ENCODE measurements at places on chromosomes 3 and 15.
A peak's percentile ranks its signal among the peaks of the same experiment; 100 is the strongest.

- ATAC-seq: no peak
Observed at GRCh38 chr3:56789076-56789475, 12.7 kb downstream of the ARHGEF3 start.

GRCh38 chr15:29312387-29312786 lies 42.8 kb upstream of the NSMCE3 start:
- no peak for ATAC-seq

GRCh38 chr15:63514531-63514943 lies 10.1 kb downstream of the USP3 start:
- ATAC-seq: no peak

DNA sequence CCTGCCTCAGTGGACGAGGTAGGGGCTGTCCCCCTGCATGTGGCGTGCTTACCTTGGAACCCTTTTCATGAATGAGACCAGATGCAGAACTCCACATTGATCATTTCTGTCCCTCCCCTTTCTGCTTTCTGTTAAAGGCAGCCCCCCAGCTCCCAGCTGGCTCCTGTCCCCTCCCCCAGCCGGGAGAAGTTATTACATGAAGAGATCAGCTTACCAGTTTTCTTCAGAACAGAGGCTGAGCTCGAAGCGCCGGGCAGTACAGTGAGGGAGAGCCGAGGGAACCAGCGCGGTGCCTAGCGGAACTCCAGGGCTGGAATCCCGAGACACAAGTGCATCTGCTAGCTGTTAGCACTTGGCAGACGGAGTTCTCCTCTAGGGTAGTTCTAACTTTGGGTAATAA lies 263.3 kb upstream of the NR2E3 start:
- ATAC-seq: peak; percentile 70

- no peak for ATAC-seq
Observed at GRCh38 chr3:184619787-184620430, 58.3 kb downstream of the EPHB3 start.

GRCh38 chr3:139564294-139564861 lies 24.8 kb upstream of the RBP1 start:
- ATAC-seq: peak; percentile 27

DNA sequence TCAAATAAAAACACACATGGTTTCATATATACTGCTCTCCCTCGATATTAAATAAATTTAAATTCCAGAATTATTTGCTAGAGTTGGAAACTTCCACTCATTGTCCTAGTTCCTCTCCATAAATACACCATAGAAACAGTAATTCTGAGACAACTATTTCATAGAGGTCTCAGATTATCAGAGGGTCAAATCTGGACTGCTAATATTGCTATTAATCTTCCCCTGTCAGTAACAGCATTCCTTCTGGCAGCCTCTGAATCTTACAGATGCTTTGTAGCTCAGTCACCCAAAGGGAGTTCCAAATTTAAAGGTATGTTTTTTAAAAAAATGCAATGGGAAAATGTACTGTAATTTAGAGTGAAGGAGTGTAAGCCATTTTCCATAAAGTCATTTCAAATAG lies 428.8 kb downstream of the PYDC2 start:
- ATAC-seq: no peak

DNA sequence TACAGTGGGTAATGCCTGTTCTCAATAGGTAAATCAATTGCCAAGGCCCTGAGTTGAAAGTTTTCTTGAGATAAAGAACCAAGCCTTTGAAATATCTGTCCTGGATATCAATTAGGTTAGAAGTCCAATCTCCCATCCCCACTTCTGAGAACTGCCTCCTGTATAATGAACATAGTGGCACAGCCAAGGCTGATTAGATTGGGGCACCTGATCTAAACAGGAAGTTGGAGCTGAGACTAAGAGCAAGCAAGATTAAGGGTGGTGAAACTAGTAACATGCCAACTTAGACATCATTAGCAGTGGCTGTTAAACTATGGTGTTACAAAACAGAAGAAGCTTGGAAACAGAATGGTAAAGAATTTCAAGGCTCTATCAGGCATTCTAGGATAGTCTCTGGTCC lies 137.7 kb upstream of the TMEM108 start:
- ATAC-seq: no peak

DNA sequence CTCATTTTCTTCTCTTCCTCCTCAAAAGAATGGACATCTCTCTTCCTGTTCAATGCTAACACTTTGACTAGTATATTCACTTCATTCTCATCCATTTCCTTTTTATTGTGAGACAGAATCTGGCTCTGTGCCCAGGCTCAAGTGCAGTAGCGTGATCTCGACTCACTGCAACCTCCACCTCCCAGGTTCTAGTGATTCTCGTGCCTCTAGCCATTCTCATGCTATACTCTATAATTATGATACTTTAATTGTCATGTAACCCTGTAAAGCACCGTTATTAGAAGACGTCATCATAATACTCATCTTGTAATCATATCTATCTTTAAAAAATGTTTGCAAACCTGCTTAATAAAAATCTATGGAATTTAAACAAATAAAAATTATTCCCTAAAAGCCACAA lies 107.0 kb downstream of the SHOX2 start:
- no peak for ATAC-seq

GRCh38 chr15:76987896-76988860 lies 6.7 kb upstream of the PSTPIP1 start:
- no peak for ATAC-seq

GRCh38 chr15:81029414-81030300 lies 28.9 kb downstream of the TLNRD1 start:
- no peak for ATAC-seq

DNA sequence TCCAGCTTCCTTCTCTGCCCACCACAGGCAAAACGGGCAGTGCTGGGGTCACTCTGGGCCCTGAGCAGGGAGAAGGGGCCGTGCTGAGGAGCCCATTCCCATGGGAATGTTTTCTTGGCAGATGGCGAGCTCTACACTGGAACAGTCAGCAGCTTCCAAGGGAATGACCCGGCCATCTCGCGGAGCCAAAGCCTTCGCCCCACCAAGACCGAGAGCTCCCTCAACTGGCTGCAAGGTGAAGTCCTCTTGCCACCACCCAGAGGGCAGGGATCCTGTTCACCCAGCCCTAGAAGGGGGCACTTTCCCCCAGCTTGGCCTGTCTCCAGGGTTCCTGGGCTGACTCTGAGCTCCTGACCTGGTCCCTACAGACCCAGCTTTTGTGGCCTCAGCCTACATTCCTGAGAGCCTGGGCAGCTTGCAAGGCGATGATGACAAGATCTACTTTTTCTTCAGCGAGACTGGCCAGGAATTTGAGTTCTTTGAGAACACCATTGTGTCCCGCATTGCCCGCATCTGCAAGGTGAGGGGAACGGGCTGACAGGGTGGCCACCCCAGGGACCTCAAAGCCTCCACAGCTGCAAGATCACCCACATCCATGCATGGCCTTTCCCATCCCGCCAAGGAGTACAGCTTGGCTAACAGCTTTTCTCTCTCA lies 12.4 kb downstream of the CIB1 start:
- ATAC-seq: peak; percentile 92

GRCh38 chr3:52026041-52026440 lies 30.3 kb downstream of the DUSP7 start:
- no peak for ATAC-seq

- ATAC-seq: peak; percentile 68
Observed at GRCh38 chr3:71022551-71023335, 560.8 kb downstream of the FOXP1 start.

DNA sequence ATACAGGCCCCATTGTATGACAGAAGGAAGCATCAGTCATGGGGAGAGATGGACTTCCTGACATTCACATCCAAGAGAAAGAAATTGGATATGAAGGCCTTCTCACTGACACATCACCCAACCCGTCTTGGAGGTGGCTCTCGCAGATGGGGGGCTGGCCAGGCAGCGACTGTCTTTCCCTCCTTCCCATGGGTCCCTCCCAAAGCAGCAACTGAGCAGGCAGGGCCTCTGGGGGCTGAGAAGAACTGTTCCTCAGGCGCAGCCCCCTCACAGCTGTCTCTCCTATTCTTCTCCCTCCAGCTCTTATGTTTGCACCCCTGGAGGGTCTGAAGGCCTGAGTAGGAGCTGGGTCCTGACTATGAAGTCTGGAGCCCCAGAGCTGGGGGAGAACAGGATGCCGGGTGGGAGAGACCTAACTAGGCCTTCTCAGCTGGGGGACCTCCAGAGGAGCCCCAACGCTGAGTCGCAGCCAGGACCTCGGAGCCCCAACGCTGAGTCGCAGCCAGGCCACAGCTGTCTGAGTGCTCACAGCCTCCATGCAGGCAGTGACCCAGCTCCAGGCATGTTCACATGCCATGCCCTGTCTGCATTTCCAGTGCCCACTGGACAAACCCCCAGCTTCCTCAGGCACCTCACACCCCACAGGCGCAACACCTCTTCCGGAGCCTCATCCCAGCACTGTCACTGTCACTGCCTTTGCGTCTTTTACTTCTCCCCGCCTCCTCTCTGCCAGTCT lies 29.6 kb downstream of the UMPS start:
- peak; percentile 3 for ATAC-seq

GRCh38 chr15:57335719-57336118 lies 40.6 kb upstream of the CGNL1 start:
- no peak for ATAC-seq

- no peak for ATAC-seq
Observed at GRCh38 chr3:42314411-42314810, 48.4 kb upstream of the CCK start.

GRCh38 chr3:154759966-154760365 lies 320.2 kb upstream of the MME start:
- no peak for ATAC-seq

DNA sequence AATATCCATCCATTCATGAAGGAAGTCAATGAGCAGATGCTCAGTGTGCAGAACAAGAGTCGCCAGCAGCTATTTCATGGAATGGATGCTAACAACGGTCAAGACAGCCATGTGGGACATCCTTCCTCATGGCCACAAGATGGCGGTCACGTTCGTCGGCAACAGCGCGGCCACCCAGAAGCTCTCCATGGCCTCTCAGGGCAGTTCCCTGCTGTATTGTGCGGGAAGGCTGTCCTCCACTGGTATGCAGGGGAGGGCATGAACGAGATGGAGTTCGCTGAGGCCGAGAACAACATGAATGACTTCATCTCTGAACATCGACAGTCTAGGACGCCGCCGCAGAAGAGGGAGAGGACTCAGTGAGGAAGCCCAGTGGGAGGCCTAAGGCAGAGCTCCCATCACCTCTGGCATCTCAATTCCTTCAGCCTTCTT lies 208.3 kb downstream of the TJP1 start:
- ATAC-seq: 0 out of 3 replicates have a peak, but pooled peaks have one; percentile 44

DNA sequence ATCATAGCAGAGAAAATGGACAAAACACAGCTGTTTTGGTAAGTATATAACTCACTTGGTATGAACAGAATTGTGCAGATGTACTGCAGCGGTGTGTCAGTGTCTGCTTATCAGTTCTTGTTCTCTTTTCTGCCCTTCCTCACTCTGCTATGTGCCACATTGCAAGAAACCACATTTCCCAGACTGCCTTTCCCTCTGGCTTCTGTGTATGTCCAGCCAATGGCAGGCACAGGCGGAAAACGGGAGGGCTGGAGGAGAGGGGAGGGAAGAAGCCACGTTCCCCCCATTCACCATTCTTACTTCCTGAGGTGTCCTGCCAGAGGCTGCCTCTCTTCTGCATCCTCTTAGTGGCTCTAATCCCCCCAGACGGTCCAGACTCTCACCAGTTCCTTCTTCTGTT lies 15.4 kb downstream of the HHLA2 start:
- ATAC-seq: no peak

- ATAC-seq: 0 out of 3 replicates have a peak, but pooled peaks have one; percentile 16
Observed at GRCh38 chr15:81941479-81941878, 104.3 kb downstream of the MEX3B start.

GRCh38 chr3:124429129-124429815 lies 301.0 kb upstream of the UMPS start:
- ATAC-seq: peak; percentile 92

DNA sequence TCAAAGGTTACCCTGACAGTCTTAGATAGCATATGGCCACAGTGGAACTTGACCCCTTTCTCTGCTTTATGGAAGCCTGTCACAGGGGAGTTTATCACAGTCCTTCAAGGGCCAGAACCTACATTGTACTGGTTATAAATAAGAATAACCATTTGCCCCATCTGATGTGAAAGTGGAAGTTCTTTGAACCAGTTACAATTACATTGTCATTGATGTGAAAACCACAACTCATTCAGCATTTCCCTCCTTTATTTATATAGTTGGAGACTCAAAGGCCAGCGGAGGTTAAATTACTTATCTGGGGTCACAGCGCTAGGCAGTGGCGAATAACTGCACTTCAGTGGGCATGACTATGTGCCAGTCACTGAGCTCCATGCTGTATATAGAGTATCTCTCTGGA lies 60.5 kb upstream of the TBC1D5 start:
- ATAC-seq: no peak

- no peak for ATAC-seq
Observed at GRCh38 chr3:155236473-155236872, 57.0 kb downstream of the STRIT1 start.

DNA sequence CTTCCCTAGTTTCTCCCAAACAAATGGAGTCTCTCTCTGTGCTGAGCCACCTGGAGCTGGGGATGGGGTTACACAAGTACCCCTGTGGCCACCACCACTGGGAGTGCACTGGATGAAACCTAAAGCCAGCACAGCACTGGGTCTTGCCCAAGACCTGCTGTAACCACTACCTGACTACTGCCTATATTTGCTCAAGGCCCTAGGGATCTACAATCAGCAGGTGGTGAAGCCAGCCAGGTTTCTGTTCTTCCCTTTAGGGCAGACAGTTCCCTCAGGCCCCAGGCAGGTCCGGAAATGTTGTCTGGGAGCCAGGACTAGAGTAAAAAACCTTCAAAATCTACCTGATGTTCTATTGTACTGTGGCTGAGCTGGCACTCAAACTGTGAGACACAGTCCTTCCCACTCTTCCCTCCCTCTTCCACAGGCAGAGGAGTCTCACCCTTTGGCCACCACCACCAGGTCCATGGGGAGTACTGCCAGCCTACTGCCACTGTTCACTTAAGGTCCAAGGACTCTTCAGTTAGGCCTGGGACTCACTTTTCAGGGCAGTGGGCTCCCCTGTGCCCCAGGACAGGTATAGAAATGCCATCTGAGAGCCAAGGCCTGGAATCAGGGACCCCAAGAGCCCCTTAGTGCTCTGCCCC lies 23.8 kb downstream of the C3orf20 start:
- ATAC-seq: no peak

GRCh38 chr15:40130799-40131502 lies 22.3 kb upstream of the BMF start:
- ATAC-seq: no peak

- ATAC-seq: no peak
Observed at GRCh38 chr3:52341123-52341522, 25.0 kb downstream of the DNAH1 start.

DNA sequence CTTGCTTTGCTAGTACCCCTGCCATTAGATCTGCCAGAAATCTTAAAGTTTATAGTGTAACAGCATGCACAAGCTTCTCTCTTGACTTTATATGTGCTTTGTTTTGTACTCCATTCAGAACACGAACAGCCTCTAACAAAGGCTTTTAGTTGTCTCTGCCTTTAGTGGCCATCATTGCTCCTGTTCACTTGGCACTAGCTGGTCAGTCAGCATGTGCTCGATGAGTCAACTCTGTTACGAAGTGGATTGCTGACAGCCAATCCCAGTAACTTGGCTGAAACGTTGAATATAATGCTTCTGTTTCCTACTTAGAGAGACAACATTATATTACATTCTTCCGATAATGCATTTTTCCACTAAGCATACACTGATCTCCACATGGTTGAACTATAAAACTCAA lies 349.2 kb downstream of the NAALADL2 start:
- ATAC-seq: no peak

Measured in SK-N-SH treated with all-trans-retinoic acid at 6 μM for 48 hours (cell line).